ENCODE measurements at places on chromosomes 5 and 9.

GRCh38 chr5:170248172-170248930 lies 15.6 kb downstream of the C5orf58 start:
- no peak for DNase-seq

GRCh38 chr5:65041296-65042158 lies 272.8 kb downstream of the CWC27 start:
- DNase-seq: no peak

DNA sequence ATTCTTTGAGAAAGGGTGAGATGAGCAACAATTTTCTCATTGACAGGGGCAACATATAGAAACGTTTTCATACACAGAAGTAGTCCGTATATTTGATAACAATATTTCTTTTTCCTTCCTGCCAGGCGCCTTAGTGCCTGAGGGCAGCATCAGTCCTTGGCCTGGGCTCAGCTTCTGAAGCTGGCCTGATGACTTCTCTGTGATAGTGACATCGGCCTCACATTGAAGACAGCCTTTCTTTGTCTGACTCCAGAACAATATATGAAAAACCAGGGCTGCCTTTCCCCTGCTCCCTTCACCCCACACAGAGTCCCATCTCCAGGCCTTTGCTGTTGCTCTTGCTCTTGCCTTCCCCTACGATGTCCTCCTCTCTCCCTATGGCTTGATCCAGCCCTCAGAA lies 24.1 kb upstream of the TCOF1 start:
- peak; percentile 56 for DNase-seq

DNA sequence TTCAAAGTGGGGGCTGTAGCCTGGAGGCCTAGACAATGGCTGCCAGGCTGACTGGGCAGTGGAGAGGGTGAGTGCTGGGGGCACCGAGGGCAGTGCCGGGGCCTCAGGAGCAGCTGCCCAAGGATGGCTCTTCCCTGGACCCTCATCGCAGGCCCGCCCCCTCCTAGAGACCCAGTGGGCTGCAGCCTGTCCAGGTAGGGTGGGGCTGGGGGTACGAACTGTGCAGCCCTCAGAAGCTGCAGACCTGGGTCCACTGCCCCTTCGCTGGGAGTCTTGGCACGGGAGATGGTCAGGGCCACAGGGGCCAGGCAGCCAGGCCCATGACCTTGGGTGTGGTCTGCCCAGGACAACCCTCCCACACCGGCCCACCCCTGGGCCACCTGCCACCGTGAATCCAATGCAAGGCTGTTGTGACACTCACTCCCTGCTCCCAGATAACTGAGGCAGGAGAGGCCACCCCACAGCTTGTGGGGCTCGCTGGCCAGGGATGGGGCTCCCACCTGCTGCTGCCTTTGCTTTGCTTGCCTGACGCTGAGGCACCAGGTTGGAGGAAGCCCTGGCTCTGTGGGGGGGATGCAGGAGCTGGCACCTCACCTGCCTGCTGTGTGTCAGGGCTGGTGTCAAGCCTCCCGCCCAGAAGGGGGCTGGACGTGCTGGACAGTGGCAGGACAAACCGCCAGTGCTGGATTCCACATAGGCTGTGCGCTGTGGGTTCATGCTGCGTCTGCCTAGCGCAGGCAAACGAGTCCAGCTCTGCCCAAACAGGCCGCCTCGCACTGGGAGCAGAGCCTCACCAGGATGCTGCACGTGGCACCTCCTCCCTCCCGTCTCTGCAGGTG lies 23.1 kb upstream of the SLC9A3 start:
- DNase-seq: no peak

GRCh38 chr9:92503156-92503555 lies 20.9 kb upstream of the ASPN start:
- DNase-seq: no peak

GRCh38 chr5:176733406-176734262 lies 76.7 kb upstream of the UNC5A start:
- no peak for DNase-seq

- DNase-seq: no peak
Measured at GRCh38 chr9:135920256-135920930, 13.0 kb upstream of the CAMSAP1 start.

DNA sequence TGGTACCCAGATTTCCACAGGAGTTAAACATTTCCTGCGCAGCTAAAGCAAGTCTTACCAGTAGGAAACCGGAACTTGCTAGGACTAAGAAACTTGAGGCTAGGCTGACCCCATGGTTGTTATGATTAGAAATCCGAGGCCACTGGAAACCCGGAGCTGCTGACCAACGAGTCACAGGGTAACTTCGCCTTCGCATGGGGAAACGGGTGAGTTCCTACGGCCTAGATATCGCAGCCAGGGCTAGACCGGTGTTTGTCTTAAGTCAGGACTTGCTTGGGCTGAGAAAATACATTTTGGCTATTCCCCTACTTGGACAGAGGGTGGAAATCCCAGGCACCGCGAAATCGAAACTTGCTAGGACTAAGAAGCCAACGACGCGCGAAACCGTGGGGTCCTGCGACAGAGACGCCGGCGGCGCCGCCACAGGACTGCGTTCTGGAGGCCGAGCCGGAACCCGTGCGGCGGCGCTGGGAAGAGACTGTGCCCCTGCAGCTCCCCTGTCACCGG lies 1.6 kb upstream of the ANXA2R start:
- DNase-seq: peak; percentile 83

DNA sequence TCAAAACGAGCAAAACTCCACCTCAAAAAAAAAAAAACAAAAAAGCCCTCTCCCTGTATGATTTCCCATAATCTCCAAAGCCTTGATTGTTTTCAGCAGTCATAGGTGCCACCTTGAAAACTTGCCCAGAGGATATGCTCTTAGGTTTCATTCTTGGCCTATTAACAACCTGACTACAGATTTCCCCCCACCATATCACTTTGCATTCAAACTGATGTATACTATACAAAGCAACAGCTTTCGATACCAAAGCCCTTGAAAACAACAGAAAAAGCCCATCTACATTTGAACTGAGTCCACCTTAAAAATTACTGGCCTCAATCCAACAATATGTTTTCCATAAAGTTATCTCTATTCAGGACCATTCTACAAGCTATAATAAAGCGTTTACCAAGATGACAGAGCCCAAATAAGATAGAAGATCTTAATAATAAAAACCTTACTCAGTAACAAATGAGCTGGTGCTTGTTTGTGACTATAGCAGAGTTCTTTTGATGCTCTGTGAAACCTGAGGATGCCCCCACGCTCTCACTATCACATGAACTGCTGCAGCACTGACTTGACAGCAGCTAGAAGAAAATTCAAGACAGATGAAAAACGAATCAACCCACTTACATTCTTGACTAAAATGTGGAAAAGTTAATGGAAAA lies 44.4 kb downstream of the FNBP1 start:
- DNase-seq: no peak

DNA sequence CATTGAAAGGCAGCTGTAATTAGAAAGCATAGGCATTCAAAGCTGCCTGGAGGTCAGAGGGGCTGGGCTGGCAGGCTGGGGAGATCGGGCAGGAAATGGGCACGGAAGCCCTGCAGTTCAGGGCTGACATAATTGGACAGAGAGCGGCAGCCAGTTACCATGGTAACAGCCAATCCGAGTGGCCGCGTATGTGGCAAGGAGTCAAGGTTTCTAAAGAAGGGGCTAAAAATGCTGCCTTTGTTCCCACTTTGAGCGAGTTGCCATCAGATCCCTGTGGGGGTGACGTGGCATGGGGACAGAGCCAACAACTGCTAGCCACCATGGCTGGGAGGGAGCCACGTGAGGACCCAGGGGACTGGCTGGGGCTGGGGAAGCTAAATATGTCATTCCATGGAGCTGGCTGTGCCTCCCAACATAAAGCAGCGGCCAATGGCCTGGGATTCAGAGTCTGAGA lies 44.7 kb upstream of the NDFIP1 start:
- peak; percentile 99 for DNase-seq

GRCh38 chr5:169164481-169164925 lies 136.4 kb downstream of the SLIT3 start:
- no peak for DNase-seq

GRCh38 chr5:117013280-117013877 lies 438.8 kb upstream of the SEMA6A start:
- DNase-seq: no peak

GRCh38 chr5:61598126-61598525 lies 266.1 kb downstream of the ZSWIM6 start:
- no peak for DNase-seq

- no peak for DNase-seq
Measured at GRCh38 chr9:91900055-91900796, 49.8 kb downstream of the ROR2 start.

DNA sequence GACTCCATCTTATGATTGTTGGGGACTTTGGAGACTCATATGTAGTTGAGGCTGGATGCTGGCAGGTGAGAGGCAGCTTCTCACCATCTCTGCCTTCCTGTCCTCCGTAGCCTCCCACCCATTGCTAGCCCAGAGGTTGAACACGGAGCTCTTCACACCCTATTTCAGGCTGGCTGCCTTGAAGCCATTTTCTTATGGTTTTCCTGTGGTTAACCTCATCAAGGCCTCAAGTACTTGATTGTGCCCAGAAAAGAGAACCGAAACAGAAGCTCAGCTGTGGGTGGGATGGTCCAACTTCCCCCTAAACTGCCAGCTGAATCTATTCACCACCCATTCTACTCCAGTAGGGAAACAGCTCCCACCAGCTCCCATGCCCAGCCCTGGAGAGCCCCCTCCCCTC lies 102.9 kb downstream of the LIFR start:
- DNase-seq: peak; percentile 9

DNA sequence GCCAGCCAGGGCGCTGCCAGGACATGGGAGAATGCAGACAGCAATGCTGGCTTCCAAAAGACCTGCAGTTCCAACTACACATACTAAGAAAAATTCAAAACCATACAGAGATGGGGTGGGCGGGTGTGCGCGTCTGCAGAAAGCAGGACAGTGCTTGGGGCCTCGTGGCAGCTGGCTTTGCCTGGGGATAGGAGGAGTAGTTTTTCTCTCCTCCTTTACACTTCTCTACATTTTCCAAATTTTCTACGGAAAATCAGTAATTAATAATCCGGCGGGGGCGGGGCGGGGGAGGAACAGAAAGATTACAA lies 43.6 kb upstream of the SARDH start:
- DNase-seq: no peak

GRCh38 chr5:167582283-167582682 lies 709.2 kb upstream of the WWC1 start:
- no peak for DNase-seq

GRCh38 chr5:96752341-96753016 lies 55.3 kb downstream of the ERAP1 start:
- peak; percentile 70 for DNase-seq

DNA sequence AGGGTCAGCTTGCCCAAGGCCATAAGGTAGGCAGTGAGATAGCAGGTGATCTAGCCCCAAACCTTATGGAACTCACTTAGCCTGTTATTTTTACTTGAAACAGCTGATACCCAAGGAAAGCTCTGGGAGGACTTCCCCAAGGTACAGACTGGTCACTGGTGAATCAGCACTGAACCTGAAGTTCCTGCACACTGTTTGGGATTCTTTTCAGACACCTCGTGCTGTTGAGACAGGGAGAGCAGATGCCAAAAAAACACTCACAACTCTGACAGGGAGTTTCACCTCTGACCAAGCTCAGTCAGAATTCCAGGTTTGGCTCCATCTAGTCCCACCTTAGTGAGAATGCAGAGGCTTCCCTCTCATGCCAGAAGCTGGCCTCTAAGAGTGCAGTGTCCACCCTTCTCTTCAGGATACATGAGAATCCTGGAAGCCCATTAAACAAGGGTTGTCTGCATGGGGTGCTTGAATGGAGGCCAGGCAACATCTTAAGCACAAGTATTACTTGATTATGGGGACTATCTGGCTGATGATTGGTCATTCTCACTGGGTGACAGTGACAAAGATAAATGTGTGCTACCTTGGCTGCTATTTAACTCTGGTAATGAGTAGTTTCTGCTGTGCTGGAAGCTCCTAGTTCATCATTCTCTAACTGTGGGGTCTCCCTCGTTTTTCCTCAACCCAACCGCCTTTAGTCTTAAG lies 122.8 kb upstream of the SLIT3 start:
- DNase-seq: no peak

Measured in midbrain (tissue), 1 donor.